Omental fat pad (tissue), 4 donors: ENCODE measurements at places on chromosomes 7 and 10.

DNA sequence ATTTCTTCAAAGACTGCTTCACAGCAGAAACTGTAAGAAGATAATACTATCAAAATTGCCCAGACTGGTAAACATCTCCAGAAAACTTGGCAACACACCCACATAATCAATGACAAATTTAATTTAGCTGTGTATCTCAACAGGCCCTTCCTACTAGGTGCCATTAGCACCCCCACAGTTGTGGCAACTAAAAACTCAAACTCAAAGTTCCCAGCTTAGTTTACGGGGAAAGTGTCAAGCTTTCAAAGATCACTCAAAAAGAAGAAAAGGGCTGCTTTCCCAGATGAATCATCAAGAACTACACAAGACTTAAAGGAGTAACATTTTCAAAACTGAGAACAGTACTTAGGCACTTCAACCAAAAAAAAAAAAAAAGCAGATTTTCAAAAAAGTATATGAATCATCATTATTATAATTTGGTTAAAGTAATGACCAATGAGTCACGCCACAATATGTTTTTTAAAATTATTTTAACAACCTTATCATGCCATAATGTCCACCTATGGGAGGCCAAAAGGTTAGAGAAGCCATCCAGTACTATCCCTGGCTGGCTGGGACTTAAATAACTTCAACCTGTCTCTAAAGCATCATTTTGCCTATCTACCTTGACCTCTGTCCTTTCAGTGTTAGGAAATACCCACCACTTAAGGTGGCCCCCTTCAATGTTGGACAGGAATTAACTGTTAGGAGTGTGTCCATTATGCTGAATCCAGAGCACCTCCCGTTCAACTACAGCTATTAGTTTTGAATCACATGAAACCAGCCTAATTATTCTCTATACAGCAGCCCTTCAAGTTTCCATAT is 90.8 kb downstream of the ZFAND4 start:
- DNase-seq, result no peak

DNA sequence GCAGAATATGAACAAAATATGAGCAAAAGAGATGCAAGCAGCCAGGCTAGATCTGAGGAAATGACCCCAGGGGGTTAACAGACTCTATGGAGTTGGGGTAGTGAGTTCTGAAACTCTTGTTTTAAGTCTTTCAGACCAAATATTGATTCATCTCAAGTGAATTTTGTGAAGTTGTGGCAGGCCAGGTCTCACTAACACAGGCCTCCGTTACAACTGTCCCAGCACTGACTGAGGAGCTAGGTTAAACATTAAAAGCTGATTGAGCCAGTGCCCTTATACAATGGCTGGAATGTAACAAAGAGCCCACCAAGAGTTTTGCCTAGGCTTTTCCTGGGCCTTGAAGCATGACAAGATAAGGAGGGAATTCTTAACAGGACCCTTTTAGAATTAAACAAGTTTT is 192.3 kb upstream of the STK17A start:
- no peak for DNase-seq

DNA sequence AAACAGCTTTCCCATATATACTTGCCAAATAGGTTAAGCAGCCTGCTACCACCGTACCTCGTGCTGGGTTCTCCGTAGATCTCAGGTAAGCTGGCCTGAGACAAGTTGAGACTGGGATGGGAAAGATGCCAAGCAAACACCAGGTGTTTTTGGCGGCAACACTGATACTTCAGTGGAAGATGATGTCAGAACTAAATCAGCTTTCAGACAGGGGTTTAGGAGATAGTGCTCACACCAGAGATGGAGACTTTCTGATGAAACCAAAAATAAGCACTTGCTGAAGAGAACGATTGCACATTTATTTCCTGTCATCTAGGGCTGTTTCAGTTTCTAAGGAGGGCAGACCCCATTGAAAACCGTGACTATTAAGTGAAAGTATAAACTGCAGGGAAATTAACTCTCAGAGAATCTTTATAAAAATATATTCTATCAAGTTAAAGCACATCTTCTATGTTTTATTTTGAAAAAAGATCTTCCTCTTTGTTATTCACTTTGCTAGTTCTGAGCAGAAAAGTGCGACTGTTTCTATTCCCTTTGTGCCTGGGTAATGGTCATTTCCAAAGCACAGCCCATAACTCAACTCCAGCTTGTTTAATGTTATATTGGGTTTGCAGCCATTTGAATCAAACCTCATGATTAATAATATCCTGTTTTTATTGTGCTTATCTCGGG is 149.9 kb downstream of the CPED1 start:
- no peak for DNase-seq

DNA sequence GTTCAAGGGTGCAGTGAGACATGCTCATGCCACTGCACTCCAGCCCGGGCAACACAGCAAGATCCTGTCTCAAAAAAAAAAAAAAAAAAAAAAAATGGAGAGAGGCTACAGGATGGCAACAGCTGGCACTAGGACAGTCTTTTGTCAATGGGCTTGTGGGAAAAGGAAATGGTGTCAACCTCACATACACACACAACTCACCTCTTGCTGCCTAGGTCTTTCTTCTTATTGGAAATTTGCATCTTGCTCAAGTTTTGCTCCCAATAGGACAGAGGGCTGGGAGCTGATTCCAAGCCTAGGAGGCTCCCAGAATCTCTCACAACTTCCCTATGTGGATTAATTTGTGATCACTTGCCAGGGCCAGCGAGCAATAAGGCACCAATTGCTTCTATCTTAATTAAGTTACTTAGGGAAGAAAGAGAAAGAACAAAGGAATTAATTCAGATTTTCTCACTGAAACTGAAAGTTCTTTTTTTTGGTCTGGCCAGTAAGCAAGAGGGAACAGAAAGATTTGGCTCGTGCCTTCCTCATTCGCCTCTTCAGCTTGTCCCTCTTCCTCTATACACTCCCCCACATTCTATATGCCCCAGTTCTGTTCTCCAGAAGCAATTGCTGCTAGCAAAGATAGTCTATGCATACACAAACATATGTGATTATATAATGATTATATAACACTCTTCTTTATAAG is 33.8 kb downstream of the MAP3K8 start:
- DNase-seq, result no peak

DNA sequence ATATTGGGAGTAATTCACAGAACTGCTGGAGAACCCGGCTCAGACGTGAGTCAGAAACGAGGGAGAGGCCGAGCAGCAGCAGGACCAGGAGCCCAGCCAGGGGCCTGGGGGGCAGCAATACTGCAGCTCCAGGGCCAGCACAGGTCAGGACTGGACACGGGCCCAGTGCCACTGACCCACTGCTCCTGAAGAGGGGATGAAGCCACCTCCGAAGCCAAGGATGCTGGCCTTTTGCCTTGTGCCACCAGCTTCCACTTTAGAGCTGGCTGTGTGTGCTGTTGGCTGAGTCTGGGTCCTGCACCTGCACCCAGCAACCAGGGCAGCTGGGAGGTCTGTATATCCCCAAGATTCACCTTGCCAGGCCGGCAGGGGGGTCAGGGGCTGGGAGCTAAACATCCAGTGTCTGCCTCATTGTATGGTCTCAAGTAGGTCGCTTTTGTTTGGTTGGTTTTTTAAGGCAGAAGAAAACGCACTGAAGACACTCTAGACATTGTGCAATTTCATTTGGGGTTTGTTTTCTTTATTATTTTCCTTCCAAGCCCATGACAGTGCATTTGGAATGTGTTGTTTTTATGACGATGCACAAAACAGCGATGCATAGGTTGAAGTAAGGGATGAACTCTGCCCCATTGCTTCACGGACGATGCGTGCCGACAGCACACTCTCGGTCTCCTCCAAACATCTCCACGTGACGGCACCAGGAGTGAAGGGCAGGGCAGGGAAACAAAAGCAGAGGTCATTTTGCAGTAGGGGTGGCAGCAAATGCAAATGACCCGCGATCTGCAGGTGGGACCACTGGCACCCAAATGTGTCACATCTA is 27.7 kb upstream of the INSIG1 start:
- no peak for DNase-seq

GRCh38 chr7:74627661-74628411 is 29.7 kb upstream of the GTF2I start:
- DNase-seq, result no peak

- no peak for DNase-seq
Measured at GRCh38 chr10:79436850-79437103, 8.6 kb downstream of the ZCCHC24 start.
